Activated CD4-positive, alpha-beta T cell treated with anti-CD3 and anti-CD28 coated beads, Interleukin-2, amount 10 ng/mL, durations not matched to agents 7 days and 5 days (primary cell): ENCODE measurements at places on chromosomes 4 and X.
A peak's percentile ranks its signal among the peaks of the same experiment; 100 is the strongest.

DNA sequence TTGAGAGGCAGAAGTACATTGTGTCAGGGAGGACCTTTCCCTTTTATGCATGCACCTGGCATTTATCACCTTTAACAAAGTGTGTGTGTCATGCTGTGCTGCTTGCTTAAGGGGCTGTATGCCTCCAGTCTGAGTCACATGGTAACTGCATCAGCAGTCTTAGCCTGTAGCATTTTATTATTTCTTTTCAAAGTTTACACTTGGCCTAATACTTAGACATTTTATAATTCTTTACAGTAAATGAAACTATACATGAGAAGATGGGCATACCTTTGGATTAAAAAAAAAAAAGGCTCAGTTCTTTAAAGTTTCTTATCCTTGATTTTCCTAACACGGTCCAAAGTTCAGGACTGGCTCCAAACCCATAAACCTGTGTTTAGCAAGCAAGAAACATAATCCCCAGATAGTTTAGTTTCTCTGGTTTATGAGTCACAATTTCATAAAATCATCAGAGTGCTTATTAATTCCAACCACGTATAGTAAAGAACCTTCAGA is 14.6 kb downstream of the NPNT start:
- no peak for DNase-seq

DNA sequence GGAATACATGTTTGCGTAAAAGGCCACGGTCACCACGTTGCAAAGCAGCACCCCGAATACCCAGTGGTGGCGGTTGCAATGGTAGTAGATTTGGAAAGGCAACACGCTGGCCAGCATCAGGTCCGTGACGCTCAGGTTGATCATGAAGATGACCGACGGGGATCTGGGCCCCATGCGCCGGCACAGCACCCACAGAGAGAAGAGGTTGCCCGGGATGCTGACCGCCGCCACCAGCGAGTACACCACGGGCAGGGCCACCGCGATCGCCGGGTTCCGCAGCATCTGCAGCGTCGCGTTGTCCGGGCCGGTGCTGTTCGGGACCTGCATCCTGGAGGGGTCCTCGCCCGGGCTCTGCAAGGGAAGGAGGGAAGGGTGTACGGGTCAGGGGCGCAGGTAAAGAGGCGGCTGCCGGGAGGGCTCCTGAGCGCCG is 13.5 kb upstream of the ASMTL start:
- DNase-seq = peak; percentile 5

DNA sequence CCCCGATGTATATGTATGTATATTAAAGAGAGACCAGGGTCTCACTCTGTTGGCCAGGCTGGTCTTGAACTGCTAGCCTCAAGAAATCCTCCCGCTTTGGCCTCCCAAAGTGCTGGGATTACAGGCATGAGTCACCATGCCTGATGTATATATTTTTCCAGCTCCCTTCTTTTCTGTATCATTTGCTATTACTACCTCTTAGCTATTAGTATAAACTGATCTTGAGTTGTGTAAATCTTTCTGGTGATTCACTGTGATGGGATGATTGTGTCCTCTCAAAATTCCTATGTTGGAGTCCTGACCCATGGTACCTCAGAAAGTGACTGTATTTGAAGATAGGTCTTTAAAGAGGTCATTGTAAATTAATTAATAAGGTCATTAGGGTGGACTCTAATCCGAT is 53.1 kb downstream of the HPRT1 start:
- DNase-seq = no peak

GRCh38 chr4:118076958-118077766 is 42.9 kb downstream of the NDST3 start:
- DNase-seq = peak; percentile 31

GRCh38 chr4:84920617-84921016 is 45.9 kb downstream of the WDFY3 start:
- DNase-seq = no peak
